ENCODE measurements at places on chromosomes 1 and 21.

- DNase-seq: no peak
Measured at GRCh38 chr21:38830671-38831525, 25.2 kb downstream of the ETS2 start.

GRCh38 chr1:241611736-241612135 lies 28.4 kb downstream of the CHML start:
- no peak for DNase-seq

DNA sequence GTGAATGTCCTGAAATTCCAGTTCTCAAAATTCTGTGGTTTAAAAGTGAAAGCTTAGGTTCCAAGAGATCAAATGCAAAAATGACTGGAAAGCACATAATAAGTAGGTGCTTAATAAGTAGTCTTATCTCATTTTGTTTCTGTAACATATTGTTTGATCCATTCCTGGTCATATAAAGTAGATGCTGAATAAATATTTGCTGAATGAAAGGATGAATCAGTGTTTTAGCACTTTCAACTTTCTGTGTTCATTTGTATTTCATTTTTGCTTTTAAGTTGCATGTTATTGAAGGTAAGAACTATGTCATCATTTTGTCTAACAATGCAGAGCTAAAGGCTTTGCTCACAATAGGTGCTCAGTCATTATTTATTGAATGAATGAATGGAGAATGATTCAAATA lies 6.3 kb downstream of the MAST2 start:
- no peak for DNase-seq

GRCh38 chr1:234976861-234977680 lies 151.6 kb downstream of the TOMM20 start:
- no peak for DNase-seq

DNA sequence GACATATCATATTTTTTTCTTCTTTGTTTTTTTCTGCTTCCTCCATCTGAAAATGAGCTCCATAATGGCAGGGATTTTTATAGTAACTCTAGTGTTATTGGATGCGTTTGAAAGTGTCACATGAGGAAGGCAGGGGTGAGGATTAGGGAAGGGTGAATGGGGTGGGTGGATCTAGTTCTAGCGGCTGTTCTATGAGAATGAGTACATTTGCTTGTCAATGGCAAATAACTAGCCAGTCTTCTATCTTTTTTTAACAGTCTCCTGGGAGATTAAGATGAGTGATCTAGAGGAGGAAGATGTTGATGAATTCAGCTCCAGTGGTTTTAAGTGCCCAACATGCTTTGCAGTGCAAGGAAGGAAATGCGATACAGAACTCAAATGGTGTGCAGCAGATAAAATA lies 5.8 kb downstream of the OR14I1 start:
- no peak for DNase-seq

All from stimulated activated CD8-positive, alpha-beta memory T cell treated with anti-CD3 and anti-CD28 coated beads, Interleukin-12 subunit alpha, Interleukin-12 subunit beta, amount 100 ng/mL, for 4 hours (primary cell).